HCEC 1CT (cell line): ENCODE measurements at places on chromosomes 6 and 20.

- no peak for DNase-seq
Observed at GRCh38 chr6:36246506-36247268, 23.2 kb upstream of the PNPLA1 start.

DNA sequence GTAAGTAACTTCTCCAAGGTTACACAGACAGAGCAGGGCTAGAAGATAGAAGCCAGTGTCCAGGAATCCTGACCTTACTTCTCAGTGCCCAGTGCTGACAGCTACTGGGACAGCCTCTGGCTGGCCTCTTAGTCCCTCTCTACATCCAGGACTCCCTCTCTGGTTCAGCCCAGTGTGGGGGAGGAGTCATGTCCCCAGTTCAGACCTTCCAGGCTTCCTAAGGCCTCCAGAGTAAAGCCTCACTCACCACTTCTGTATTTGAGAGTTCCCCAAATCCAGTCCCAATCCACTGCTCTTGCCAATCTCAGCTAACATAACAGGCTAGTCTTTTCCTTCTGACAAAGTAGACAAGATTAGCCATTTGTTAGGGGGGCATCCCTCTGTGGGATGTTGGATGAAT is 36.9 kb upstream of the EPB41L1 start:
- DNase-seq = no peak

- DNase-seq = no peak
Observed at GRCh38 chr6:35967076-35967774, 46.3 kb upstream of the SRPK1 start.

DNA sequence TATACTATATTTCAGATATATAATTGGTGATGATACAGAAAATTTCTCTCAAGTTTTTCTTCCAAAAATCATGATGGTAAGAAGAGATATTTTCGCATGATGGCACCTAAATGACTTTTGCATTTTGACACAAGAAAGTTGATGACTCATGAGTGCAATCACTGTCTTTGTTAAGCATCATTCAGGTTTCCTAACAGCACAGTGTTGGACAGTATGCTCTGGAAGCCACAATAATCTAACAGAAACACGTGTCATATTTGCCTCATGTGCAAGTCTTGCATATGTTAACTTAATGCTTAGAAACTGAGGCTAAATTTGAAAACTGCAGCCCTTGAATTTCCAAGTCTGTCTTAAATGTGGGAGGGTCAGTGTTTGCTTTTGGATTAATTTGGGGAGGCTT is 533.5 kb downstream of the LMBRD1 start:
- no peak for DNase-seq

- DNase-seq = no peak
Observed at GRCh38 chr20:58650181-58650775, 805 bp upstream of the STX16 start.

GRCh38 chr6:32566957-32567356 is 22.7 kb downstream of the HLA-DRB1 start:
- DNase-seq = no peak

GRCh38 chr20:31551163-31552081 is 37.2 kb downstream of the HM13 start:
- DNase-seq = no peak

GRCh38 chr20:41365777-41366545 is 657 bp downstream of the EMILIN3 start:
- DNase-seq = no peak

GRCh38 chr6:20024316-20024673 is 187.1 kb downstream of the ID4 start:
- DNase-seq = no peak

- DNase-seq = no peak
Observed at GRCh38 chr20:50333131-50333670, 142.6 kb downstream of the CEBPB start.
